Stimulated activated CD4-positive, alpha-beta T cell treated with anti-CD3 and anti-CD28 coated beads, Interleukin-4, amount 100 ng/mL, for 4 hours (primary cell): ENCODE measurements at places on chromosomes 3 and 15.

GRCh38 chr3:67940210-67940952 lies 286.0 kb upstream of the SUCLG2 start:
- no peak for DNase-seq

GRCh38 chr3:131505421-131505820 lies 2.6 kb upstream of the MRPL3 start:
- DNase-seq: no peak

DNA sequence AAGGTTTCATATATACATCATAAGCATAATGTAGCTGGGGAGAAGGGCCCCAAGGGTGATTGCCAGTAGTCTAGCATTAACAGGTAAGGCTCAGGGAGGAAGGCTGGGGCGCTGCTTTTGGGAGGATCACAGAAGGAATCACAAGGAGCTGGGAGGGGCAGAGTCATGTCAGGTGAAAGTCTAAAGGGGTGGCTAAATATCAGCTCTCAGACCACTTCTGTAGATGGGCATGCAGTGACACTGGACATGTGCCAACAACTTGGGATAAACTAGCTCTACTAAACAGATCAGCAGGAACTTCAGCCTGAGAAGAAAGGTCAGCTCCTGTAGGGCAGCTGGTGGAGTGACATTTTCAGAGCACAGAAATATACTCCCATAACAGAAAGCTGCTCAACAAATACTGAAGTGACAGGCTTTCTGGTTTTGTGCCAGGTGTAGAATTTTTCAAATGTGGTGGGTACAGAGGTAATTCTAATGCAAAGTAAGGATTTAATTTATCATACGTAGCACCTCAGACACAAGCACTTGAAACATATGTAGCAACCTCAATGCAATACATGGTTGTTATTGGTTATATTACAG lies 79.4 kb downstream of the PEX5L start:
- no peak for DNase-seq

- DNase-seq: no peak
Measured at GRCh38 chr3:71172951-71173350, 410.6 kb downstream of the FOXP1 start.

DNA sequence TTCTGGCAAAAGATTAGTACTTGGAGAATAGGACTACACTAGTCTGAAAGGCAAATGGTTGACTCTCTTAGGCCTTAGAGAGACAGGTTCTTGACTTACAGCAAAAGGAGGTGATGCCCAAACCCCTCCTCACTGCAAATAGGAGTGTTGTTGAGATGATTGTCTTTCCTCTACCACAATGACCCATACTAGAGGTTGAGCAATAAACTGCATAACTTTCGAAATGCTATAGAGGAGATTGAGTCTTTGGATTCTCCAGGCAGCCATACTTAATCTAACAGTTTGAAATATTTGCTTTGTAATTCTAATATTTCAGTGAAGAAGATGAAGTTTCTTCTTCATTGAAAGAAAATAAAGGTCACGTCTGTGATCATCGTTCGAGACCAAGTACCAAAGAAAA lies 498.5 kb upstream of the GBE1 start:
- no peak for DNase-seq

- no peak for DNase-seq
Measured at GRCh38 chr3:73808862-73809509, 184.2 kb upstream of the PDZRN3 start.

DNA sequence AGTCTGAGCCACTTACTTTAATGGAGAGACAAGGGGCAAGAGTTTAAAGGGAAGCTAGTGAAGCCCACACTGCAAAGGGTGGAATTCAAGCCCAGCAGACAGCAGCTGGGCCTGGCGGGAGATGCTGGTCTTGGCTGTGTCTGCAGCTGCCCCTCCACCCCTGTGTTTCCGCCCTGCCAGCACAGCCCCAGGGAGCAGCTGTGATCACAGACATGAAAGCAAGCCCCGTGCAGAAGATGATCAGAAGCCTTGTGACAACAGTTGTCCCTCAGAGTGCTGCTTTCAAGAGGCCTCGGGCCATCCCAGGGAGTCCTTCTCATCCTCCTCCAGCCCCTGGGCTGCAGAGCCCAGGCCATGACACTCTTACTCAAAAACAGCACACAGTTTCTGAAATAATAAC lies 24.1 kb upstream of the SLC6A1 start:
- no peak for DNase-seq

DNA sequence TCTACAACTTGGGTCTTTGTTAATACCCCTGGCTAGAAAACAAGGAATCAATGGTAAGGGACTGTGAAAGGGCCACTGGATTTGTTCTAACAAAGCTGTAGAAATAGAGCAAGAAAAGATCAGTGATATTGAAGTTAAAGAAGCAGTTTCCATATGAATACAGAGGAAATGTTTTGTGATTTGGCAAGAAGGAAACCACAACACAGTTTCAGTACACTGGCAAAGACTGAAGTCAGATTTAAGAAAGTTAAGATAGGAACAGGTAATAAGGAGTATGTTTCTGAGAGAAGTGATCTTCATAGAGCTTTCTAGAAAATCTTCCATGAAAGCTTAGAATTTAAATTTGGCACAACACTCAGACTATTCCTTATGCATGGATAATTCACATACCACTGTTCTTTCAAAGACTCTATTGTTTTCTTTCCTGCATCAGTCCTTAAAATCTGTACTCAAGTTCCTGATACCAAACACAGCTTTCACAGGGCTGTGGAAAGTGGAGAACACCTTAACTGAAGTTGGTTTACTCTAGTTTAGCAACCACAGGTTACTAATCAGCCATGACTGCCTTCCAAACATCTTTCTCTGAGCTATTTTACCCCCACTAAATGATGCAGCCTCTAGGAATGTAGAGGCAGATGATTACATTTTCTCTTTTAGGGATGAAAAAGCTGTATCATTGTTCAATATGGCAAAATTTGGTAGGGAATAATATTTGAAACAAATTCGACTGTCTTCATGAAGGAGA lies 32.4 kb upstream of the ALCAM start:
- DNase-seq: no peak

DNA sequence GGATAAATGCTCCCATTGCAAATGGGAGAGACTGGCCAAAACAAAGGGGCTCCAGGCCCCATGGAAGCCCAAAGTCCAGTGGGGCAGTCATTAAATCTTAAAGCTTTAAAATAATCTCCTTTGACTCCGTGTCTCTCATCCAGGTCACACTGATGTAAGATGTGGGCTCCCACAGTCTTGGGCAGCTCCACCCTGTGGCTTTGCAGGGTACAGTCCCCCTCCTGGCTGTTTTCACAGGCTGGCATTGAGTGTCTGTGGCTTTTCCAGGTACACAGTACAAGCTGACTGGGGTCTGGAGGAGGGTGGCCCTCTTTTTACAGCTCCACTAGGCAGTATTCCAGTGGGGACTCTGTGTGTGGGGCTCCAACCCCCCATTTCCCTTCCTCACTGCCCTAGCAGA lies 45.9 kb downstream of the NIPA2 start:
- DNase-seq: no peak

DNA sequence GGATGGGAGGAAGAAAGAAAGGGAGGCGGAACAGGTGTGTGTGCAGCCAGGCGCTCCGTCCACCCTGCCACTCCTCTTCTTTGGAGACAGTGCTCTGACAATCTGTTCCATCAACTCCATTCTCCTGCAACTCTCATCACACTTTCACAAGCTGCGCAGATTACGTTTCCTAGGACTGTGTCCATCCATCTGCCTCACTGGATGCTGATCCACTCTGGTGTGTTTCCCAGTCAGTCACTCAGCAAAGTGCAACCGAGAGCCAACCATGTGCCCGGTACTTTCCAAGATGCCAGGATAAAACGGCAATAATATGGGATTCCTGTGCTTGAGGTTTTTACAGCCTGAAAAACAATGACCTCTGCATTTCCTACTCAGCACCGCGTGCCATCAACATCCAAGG lies 59.6 kb downstream of the SLC12A8 start:
- no peak for DNase-seq

DNA sequence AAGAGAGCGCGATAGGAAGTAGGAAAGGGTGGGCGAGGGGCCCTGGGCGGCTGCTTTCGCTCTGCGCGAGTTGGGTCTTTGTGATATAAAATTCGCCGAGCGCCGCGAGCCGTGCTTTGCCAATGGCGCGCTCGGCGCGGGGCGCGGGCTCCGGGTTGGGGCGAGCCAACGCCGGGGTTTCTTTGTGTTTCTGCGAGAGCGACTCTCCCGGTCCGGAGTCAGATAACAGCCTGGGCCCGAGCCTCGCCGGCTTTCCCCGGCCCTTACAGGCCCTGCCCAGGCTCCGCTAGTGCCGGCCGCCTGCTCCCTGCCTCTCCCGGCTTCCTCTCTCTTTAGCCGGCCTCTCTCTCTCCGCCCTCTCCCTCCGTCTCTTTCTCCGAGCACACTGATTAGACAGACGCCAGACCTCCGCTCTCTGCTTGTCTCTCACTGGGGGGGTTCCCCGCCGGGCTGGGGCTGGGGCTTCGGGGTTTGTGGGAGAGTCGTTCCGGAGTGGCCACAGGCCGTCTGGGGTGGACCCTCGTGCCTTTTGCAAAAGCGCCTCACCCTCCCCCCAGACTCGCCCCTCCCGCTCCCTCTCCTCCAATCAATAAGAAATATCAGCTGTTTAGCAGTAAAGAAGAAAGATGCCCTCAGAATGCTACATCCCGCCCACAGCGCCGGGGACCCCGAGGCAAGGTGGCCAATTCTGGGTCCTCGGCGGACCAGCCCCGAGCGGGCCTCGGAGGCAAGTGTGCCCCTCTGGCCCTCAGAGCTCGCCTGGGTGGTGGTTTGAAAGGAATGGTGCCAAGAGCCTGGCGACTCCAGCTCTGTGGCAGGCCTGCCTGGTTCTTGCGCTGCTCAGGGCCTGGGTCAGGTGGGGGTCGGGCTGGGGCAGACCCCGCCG lies 2.9 kb downstream of the NR2F2 start:
- DNase-seq: no peak
